Stimulated activated CD8-positive, alpha-beta memory T cell treated with anti-CD3 and anti-CD28 coated beads, Interleukin-7, amount 100 ng/mL, for 1 hour (primary cell): ENCODE measurements at places on chromosomes 6 and 20.

DNA sequence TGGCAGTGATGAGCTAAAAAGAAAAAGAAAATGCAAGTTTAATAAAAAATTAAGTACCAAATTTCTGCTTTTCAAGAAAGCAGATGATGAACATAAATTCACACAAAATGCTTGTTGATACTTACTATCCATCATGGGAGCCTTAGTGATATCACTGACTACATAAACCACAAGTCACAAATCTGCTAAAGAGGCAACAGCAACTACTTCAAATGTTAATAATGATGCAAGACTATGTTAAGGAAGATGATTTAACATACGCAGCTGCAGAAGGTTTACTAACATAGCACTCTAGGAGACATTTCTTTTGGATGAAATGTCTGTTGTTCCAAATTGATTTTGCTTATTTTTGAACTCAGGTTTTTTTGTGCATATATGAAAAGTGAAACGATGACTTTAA, 18.6 kb downstream of the FYN start:
- no peak for DNase-seq

DNA sequence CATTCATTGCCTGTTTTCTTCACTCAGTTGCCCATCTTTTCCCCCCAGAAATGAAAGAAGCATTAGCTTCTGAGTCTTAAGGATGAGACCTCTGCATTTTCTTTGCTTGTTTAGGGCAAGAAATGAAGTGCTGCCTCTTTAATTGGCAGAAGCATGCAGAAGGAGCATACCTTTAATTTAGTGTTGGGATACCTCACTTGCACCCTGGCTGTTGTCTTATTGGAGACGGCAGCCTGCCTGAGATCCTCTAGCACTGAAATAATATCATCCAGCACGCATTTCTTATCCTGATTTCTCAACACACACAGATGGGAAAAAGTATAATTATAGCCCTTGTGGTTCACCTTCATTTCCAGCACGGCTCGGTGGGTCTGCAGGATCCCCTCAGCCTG, 43.1 kb downstream of the PTCHD4 start:
- DNase-seq: no peak

GRCh38 chr6:12114055-12114503, 102.0 kb downstream of the HIVEP1 start:
- no peak for DNase-seq

- DNase-seq: no peak
Measured at GRCh38 chr6:129029778-129030177, 146.8 kb downstream of the LAMA2 start.

DNA sequence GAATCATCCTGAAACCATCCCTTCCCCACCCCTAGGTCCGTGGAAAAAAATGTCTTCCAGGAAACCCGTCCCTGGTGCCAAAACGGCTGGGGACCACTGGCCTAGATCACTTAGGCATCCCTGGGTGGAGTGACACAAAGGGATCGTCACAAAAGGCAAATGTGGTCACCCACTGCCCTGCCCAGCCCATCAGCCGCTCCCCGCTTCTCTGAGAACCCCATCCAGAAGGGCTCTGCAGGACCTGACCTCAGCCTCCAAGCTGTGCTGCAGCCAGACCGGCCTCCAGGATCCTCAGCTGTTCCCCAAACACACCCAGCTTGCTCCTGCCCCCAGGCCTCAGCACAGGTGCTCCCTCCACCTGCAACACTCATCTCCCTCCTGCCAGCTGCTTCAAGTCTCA, 61.6 kb downstream of the PREX1 start:
- no peak for DNase-seq

- DNase-seq: no peak
Measured at GRCh38 chr20:23257848-23258746, 92.5 kb upstream of the NXT1 start.

DNA sequence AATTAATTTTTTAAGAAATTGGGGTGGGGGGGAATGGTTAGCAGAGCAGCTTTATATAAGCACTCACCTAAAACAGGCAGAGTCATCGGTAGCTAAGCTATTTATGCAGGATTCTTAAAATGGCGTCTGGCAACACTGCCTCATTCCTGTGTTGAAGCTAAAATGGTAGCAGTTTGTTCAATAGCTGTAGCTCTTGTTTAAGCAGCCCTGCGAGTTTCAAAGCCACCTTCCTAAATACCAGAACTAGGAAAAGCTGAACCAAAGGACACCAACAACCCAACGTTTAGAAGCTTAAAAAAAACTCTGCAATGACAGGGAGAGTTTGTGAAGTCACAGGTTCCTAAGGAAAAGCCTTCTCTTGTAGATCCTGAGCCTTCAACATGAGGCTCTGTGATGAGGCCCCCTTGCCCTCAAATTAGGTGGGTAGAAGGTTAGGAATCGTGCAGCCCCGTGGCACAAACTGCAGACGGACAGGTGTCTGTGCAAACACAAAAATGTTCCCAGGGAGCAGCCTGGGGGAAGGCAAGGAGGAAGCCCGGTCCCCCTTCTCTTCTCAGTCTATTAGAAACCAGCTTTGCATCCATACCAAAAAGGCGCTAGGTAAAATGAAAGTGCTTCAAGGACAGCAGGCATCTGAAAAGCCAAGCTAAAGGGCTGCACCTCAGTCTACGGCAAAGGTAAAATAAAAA, 4.7 kb downstream of the ZMYND8 start:
- DNase-seq: no peak

- DNase-seq: no peak
Measured at GRCh38 chr6:136411453-136412354, 122.1 kb upstream of the BCLAF1 start.

DNA sequence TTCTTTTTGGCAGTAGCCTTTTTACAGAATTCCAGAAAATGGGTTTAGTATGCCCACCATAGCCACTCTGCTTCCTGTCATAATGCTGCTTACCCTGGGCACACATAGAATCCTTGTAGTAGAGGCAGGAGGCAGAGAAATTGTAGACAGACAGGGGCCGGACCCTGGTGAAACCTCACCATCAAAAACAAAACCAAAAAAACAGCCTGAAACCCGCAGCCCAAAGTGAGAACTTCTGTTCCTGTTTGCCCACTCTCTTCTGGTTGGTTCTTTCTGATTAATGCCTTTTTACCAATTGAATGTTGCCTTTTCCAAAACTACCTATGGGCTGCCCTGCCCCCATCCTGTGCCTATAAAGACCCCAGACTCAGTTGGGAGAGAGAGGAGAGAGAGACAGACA, 188.2 kb downstream of the CDKAL1 start:
- DNase-seq: no peak

- DNase-seq: no peak
Measured at GRCh38 chr6:166565084-166565967, 21.2 kb downstream of the RAMACL start.

- no peak for DNase-seq
Measured at GRCh38 chr6:105874835-105875626, 211.1 kb upstream of the PRDM1 start.

DNA sequence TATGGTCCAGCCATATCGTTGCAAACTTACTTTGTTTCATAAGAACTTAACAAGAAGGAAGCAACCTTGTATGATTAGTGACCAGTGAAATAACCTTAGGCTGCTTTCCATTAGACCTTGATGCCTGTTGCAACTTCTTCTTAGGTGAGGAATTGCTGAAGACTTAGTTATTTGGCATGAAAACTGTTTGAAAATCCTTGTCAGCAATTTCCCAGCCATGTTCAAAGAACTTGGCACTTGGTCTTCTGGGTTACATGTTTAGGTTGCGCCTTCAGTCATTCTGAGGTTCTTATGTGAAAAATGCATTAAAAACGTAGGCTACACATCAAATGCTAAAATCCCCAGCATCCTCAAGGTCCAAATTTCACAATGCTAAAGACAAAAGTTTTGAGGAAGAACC, 232.0 kb upstream of the CEP162 start:
- DNase-seq: no peak

GRCh38 chr6:35035481-35036030, 105.6 kb downstream of the TCP11 start:
- DNase-seq: no peak

GRCh38 chr20:16481977-16482376, 91.3 kb downstream of the KIF16B start:
- DNase-seq: no peak

- no peak for DNase-seq
Measured at GRCh38 chr20:63737945-63738686, 1.5 kb upstream of the SLC2A4RG start.

GRCh38 chr6:109498052-109498451, 15.0 kb upstream of the ZBTB24 start:
- no peak for DNase-seq

GRCh38 chr20:63639093-63639975, 12.4 kb upstream of the GMEB2 start:
- DNase-seq: peak; percentile 49

GRCh38 chr6:100462706-100463629, 1.8 kb downstream of the SIM1 start:
- no peak for DNase-seq

DNA sequence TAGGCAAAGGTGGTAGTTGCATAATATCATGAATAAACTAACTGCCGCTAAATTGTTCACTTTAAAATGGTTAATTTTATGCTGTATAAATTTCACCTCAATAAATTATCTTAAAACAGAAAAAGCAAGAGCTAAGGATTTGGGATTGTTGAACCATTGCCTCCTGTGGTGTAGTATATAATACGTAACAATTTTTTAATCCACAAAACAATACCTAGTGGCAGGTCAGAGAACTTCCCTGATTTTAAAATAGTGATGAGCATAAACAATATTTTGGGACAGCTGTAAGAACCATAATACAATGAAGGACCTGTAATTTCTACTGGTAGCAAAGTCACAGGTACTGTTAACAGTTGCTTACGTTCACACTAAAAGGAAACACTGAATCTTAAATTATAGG, 197.4 kb upstream of the PRND start:
- no peak for DNase-seq

DNA sequence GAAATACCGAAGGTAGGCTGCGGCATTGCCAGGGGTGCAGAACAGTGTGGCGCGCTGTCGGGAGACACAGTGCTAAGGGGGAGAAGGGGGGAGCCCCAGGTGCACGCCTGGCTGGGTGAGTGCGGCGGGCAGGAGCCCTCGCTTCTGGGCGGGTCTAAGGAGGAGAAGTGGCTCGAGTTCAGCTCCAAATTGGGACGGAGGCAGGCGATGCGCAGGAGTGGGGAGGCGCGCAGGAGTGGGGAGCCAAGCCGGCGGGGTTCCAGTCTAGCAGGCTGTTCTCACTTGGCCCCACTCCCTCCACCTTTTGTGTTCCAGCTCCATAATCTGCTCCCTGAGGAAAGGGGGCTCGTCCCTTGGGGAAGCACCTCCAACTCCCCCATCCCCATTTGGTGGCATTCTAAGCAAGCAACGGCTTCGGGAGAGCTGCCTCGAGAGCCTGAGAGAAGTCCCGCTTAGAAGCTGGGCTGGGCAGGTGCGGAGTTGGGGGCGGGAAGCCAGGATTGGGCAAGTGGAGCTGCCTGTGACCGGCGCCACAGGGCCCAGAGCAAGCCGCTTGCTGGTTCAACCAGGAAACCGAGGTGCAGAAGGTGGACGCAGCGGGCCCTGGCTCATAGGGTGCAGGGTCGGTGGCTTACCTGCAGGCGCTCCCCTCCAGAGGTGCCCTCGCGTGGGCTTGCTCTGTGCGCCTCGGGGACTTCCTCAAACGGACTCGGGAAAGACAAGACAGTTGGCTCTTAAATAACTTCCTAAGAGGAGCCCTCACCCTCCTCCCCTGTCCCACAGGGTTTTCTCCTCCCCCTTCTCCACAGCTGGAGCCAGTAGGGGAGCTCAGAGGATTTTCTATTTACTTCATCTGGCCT, at the start of gene F13A1:
Gene F13A1, minus strand, starts transcription at position 711 of the 860 bp plus-strand sequence. CDS start 1,998 bp downstream, outside the sequence.
- DNase-seq: no peak

GRCh38 chr6:16854986-16855385, 93.7 kb upstream of the ATXN1 start:
- DNase-seq: no peak

DNA sequence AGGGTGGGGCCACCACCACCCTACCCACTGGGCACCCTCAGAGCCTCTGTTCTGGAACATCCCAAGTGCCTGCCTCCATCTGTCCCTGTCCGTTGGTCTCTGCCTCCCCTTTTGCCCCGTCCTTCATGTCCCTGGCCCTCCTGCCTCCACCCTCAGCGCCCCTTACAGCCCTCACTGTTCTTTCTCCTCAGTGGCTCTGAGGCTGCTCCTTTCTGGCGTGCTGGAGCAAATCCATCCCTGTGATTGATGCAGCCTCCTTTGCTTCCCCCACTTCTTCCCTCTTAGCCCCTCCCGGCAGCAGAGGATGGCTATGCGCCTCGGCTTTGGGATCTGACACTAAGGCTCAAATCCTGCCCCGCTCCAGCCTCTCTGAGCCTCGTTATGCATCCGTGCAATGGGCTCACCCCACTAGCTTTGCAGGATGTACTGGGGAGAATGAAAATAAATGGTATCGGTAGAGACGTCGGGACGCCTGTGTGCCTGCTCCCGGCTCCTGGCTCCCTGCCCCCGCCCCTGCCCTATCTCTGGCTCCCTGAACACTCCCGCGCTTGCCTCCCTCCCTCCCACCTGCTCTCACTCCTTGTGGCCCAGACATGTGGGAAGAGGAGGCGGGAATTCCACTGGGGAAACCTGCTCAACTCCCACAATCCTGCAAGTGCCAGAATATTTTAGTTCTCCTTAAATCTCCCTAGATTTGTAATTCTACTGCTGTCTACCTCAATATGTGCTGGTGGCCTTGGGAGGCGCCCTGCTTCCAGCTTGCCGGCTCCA, 13.1 kb downstream of the VSTM2L start:
- no peak for DNase-seq

DNA sequence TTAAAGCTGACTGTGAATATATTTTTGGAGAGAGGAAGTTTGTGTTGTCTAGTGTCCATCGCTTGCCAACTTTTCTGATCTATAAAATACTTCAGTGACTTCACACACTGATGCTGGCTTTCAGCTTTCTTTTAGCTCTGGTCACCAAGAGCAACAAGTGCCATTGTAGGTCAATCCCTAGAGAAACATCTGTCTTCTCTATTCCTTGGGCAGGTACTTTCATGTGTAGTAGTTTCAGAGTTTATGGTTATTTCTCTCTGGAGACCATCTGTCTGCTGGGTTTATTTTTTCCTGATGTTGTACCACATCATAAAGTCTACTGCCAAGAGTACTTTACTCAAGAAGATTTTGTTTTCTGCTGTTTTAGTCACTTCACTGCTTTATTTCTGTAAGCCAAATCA, 249.9 kb downstream of the KHDC1L start:
- DNase-seq: no peak

GRCh38 chr6:133947302-133947900, 5.6 kb upstream of the TBPL1 start:
- DNase-seq: no peak

GRCh38 chr20:40980106-40980827, 48.4 kb upstream of the TOP1 start:
- no peak for DNase-seq

DNA sequence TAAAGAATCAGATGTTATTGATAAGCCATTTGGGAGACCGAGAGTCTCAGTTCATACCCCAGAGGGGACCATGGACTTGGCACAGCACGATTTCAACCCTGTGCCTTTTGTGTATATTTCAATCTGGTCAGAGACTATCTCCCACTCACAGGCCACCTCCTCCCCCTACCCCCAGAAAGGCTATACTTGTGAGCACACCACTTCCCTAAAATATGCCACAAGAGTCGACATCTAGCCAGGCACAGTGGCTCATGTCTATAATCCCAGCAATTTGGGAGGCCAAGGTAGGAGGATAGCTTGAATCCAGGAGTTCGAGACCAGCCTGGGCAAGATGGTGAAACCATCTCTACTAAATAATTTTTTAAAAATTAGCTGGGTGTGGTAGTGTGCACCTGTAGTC, 13.6 kb upstream of the TCF15 start:
- no peak for DNase-seq

- no peak for DNase-seq
Measured at GRCh38 chr6:155004017-155004416, 8.9 kb downstream of the TIAM2 start.
